ENCODE measurements at places on chromosomes 11 and 22.

GRCh38 chr22:25598609-25599008 lies 34.1 kb downstream of the GRK3 start:
- no peak for DNase-seq

DNA sequence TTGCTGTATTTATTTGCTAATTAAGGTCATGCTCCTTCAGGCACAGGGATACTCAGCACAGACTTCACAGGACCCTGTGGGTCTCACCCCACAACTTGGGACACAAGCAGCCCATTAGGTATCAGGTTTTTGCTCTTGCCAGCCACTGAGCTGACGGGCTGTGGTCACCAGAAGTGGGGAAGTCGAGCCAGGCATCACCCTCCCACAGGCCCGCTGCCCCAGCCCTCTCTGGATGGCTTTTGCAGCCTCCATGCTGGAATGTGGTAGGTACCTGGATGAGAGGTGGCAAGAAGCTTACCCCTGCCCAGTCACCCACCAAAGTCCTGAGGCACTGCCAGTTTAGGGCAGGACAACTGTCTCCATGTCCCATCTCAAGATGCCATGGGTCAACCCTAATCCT lies 88.4 kb downstream of the PAX6 start:
- no peak for DNase-seq

DNA sequence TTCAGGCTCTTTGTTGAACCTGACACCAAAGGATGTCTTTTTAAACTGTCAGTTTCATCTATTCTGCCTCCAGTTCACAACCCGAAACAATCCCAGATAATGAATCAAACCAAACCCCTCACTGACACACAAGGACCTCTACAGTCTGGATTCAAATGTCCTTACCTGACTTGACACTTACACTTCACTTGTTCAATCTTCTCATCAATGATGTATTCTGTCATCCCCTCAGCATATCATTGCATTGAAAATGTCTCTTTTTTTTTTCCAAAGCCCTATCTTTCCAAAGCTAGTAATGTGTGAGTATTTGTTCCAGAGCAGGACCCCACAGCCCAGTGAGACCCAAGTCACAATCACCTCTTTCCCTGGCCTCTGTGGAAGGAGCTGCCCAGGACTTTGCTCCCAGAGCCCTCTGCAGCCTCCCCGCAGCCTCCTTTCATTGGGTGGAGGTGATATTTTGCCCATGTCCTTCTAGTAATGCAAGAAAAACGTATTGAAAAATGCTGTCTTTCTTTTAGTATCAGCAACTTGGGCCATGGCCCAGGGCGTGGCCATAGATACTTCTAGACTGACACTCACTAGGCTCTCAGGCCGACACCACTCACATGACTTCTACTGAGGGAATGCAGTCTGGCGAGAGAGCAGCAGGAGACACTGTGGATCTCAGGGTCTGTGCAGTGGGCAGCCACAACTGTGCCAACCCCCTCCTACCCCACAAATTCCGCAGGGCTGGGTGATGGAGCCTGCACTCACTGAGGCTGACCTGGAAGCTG lies 18.2 kb downstream of the RFPL3 start:
- DNase-seq, result no peak

DNA sequence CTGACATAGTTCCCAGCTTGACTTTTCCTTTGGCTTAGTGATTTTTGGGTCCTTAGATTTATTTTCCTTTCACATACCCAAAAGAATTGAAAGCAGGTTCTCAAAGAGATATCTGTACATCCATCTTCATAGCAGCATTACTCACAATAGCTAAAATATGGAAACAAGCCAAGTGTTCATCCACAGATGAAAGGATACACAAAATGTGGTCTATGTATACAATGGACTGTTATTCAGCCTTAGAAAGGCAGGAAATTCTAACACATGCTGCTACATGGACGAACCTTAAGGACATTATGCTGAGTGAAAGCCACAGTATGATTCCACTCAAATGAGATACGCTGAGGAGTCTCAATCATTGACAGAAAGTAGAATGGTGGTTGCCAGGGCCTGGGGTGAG lies 171.8 kb downstream of the IGLL1 start:
- no peak for DNase-seq

DNA sequence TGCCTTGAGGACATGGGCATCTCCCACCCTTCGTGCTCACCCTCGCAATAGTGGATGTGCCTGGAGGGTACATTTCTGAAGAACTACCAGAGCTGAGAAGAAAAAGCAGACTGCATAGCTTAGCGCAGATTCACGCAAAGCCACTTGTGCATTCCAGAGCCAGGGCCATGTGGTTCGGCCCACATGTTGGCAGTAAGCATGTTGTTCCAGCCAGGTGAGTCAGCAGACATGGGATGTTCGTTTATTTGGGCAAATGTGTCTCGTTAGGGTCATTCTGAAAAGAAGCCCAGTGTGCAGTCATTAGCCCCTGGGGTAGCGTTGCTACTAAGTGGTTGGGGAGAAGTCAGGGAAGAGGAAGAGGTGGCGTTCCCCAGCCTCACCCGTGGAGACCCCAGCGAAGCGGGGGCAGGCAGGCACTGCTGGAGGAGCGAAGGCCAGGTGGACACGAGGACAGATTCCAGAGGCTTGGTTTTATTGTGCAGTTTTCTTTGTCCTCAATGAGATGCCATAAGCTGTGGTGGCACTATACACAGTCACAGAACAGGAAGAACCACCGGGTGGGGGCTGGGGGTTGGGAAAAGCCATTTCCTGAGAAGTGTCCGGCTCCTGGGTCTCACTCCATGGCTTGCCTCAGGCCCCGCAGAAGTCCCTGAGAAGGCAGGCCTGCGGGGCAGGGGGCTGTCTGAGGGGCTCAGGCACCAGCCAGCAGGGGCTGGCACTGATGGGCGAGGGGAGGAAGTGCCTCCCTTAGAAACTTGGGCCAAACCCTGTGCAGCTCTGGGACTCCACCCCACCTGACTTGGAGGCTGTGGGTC lies 5.0 kb downstream of the THY1 start:
- DNase-seq, result no peak

DNA sequence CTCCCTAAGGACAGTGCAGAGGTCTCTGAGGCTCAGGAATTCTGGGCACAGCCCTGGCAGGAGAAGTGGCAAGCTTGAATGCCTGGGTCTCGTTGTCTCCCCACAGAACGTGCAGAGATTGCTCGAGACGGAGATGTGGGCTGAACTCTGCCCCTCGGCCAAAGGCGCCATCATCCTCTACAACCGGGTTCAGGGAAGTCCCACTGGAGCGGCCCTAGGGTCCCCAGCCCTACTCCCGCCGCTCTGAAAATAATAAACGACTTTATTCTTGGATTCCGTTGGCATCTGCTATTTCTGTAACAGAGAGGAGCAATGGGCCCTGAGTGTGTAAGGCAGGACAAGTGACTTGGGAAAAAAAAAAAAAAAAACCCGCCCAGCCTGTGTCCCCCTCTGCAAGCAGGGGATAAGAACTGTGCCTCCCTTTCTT lies 591 bp upstream of the DNAJC4 start:
- DNase-seq, result no peak

DNA sequence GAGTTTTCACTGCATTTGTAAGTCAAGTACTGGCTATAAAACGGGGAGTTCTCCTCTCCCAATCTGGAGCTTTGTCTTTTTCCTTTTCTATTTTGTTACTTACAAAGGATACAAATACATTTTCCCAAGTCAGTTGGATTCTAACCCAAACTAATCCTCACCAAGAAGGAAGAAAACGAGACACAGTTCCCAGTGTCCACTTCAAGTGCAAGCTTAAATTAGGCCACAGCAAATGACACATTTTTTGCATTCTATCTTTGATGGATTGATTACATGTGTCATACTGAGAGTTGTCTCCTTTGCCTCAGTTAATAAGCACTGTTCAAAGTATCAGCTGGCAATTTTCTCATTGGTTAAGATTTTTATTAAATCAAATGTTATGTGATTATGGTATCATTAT lies 296.7 kb upstream of the ANO5 start:
- DNase-seq, result no peak

- DNase-seq, result no peak
Measured at GRCh38 chr22:40399621-40400020, 29.2 kb downstream of the SGSM3 start.

DNA sequence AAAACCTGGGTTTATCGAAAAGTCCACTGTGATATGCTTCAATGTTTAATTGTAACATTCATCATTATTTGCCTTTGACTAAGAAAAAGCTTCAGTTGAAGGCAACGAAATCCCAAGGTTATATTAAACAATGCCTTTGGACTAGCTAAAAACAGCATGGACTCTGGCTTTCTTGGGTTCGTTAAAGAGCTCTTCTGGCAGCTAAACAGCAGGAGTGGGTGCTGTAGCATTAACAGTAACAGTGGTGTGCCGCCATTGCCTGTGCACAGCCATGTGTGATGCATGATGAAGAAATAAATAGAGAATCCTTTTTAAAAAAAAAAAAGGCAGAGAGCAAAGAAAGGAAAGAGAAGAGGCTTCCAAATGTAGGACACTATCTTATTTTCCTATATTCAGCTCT lies 406.6 kb upstream of the FAT3 start:
- no peak for DNase-seq

DNA sequence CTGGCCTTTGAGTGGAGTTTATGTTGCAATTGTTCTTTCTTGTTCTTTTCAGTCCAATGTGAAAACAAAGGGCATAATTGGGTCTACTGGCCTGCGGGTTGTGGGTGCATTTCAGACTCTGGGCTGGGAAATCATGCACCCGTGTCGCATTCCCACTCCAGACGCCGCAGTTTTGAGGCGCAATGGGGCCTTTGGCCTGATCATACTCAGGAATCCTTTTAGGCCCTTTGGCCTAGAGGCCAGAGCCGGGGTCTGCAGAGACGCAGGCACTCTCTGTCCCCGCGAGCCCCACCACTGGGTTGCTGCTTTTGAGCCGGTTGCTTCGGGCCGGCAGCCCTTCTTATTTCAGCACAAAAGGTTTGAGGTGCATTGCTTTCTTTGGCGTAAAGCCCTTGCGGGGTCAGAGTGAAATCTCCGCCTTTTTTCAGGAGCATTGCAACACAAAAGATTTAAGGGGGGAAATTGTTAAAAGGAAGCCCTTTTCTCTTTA lies 48.4 kb upstream of the DBX1 start:
- no peak for DNase-seq

GRCh38 chr11:70668204-70669202 lies 270.2 kb downstream of the CTTN start:
- no peak for DNase-seq

- DNase-seq, result peak; percentile 94
Measured at GRCh38 chr11:61679893-61680621, at the start of gene DAGLA. DAGLA (plus strand) TSS chr11:61680391; CDS start chr11:61720156, 39,765 bp downstream.

GRCh38 chr11:66318600-66318970 lies 1.7 kb upstream of the CD248 start:
- DNase-seq, result no peak

DNA sequence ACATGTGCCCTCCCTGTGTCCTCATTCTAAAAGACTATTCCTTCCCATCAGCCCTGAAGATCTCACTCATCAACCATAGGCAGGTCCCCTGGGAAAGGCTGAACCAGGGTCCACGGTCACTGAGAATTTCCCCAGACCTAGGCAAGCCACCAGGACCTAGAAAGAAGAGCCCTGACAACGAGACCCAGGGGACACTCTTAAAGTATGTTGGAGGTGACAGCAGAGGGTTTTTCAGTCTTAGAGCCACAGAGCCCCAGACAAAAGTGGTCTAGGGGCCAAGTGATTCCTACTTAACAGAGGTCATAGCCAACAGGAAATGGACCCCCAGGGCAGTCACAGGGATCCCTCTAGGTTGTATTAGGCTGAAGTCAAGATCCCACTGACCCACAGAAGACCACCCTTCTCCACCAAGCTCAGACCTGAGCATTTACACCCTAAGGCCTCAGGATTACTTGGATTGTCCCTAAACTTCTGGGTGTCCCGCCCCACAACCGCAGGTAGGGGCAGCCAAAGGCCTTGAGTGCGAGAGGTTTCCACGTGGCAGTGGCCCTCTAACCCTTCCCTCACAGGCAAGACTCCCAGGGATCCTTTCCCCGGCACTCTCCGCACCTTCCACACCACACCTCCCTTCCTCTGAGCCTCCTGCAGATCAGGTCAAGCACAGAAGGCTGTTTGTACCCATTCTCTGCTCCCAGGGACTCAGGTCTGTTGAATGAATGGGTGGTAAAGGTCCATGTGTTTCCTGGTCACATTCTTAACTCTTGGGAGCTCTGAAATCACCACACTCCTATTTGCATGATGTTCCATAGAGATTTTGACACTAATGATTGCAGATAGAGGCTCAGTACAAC lies 12.3 kb downstream of the POU2AF1 start:
- DNase-seq, result no peak

DNA sequence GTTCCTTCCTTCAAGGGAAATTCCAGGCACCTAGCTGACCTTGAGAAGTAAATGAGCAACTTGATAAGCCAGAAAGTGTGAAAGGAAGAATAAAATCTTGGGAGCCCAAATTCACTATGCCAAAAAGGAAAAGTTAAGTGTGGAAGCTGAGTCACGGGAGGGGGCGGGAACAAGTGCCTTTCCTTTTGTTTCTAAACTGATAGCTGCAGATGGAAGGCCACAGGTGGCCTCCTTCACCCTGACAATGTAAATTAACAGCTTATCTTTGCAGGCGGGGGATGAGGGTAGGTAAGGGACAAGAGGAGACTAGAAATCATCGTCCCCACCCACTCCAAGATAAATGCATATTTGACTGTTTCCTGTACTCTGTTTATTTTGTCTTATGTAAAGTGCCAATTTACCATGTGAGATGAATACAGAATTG lies 36.4 kb upstream of the TREH start:
- no peak for DNase-seq

GRCh38 chr11:116691771-116692177 lies 81.0 kb downstream of the BUD13 start:
- DNase-seq, result peak; percentile 81

DNA sequence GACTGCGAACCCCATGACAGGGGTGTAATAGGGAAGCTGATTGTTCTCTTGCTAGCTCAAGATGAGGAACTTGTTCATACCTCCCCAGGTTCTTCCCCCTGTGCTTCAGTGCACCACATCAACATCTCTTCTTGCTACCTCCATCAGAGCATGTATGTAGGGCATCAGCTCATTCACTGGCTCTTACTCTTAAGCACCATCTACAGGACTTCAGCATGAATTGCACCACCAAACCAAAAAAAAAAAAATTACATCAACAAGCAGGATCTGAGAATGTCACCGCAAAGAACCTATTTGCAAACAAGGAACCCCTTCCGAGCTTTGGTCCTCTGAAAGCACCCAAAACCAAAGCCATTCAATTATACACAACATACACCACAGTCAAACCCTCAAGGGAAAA lies 2226.5 kb upstream of the RAG2 start:
- peak; percentile 2 for DNase-seq

- DNase-seq, result no peak
Measured at GRCh38 chr22:28822930-28823551, 22.7 kb upstream of the XBP1 start.

DNA sequence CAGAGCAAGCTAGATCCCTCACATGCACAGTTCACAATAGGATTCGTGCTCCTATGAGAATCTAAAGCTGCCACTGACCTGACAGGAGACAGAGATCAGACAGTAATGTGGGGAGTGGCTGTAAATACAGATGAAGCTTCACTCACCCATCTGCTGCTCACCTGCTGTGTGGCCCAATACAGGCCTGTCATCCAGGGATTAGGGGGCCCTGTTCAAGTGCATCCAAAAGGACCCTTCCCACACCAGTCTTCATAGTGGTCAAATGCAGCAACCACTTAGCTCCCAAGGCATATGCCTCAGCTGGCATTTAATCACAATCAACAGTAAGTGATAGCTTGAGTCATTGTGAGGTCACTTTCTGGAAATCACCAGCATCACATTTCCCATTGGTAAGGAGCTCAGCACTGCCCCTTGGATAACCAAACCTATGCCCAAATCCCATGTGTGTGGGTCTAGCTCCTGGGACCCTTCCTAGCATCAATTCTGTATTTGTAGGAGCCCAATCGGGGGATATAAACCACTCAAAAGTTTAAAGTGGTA lies 65.6 kb downstream of the OR4C45 start:
- no peak for DNase-seq
